Stimulated activated CD4-positive, alpha-beta T cell treated with anti-CD3 and anti-CD28 coated beads, Interleukin-1b, Interleukin-23, amount 100 ng/mL, for 1 hour (primary cell): ENCODE measurements at places on chromosomes 3 and 15.

GRCh38 chr3:44960387-44961026 is 15.5 kb downstream of the ZDHHC3 start:
- DNase-seq: no peak

DNA sequence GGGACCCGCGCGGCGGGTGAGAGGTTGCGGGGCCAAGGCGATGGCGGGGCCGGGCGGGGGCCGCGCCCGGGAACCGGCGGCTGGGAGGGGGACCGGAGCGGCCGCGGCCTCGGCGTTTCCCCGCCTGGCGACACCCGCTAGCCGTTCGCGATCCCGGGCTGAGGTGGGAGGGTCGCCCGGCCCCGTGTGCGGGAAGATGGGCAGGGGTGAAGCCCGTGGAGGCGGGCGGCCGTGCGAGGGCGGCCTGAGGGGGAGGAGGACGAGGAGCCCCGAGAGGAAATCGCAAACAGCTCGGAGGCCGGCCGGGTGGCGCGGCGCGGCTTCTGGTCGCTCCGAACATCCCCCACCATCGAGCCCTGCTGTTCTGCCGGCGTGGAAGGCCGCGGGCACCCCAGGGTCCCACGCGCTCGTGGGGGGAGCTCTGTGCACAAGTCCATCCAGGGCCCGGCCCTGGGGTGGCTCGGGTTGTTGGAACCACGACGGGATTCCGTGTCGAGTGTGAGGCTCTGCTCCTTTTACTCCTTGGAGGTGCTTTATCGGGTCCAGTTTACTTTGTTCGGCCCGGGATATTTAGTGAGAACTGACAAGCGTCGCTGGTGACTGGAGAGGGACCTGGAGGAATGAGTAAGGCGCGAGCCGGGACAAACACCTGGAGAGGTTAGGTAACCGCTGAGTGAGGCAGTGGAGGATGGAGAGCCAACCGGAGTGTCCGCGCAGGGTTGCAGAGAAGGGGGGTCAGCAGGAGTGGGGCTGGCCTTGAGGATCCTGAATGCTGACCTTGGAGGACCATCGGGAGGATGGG is 728 bp downstream of the CRTC3 start:
- peak; percentile 18 for DNase-seq

DNA sequence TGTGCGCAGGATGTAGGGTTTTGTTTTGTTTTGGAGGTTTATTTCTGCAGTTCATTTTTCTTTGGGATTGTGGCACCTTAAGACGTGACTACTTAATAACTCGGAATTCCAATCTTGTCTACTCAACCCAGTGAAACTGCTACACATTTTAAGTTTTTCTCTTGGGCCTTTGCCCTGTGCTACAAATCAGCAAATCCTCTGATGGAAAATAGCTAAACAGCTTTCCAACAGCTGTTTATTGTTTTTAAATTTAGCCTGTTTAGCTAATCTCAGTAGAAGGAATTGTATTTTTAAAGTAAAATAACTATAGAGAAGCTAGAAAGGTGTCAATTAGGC is 48.4 kb downstream of the OPA1 start:
- DNase-seq: no peak

DNA sequence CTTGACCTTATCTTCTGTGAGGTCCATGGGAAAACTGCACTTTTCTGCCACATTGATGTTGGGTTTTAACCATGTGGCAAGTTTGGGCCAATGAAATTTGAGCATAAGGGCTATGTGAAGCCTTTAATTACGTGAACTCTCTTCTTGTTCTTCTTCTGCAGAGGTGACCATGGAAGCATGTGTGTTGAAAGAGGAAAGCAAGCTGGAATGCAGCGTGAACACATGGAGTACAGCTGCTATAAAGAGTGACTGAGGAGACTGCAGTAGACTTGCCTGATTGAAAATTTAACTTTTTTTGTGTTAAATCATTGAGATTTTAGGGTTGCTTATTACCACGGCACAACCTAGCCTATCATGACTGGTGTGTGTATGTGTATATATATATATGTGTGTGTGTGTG is 347.3 kb downstream of the ZIC1 start:
- DNase-seq: no peak

DNA sequence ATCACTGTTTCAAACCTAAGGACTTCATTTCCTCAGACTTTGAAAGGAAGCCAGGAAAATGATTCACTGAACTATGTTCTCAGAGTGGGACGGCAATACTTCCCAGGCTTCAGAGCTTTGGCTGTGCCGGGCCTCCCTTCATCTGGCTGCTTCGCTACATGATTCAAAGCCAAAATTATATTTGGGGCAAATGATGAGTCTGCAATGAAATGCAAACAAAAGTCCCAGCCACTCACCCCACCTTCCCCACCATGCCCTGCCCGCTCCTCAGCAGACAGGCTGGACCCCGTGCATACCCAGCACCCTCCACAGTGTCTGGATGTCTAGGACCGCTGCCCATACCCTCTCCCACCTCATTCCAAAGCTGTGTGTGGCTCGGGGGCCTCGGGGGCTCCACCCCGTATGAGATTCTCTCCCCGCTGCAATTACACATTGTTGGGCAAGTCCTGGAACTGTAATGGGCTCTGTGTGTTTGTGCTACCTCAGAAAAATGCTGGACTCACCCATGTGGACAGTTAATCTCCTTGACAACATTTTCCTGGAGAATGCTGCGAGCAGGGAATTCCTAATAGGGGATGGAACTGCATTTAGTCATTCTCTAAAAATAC is 32.2 kb downstream of the ATP10A start:
- DNase-seq: no peak

- DNase-seq: no peak
Observed at GRCh38 chr3:156665291-156665690, 9.1 kb upstream of the TIPARP start.

- no peak for DNase-seq
Observed at GRCh38 chr15:59399465-59400102, 26.9 kb upstream of the MYO1E start.

GRCh38 chr3:4350789-4351163 is 47.6 kb downstream of the SETMAR start:
- peak; percentile 23 for DNase-seq

- DNase-seq: no peak
Observed at GRCh38 chr15:51253366-51253765, 85.0 kb downstream of the CYP19A1 start.

GRCh38 chr3:13215940-13216546 is 142.8 kb upstream of the IQSEC1 start:
- no peak for DNase-seq

DNA sequence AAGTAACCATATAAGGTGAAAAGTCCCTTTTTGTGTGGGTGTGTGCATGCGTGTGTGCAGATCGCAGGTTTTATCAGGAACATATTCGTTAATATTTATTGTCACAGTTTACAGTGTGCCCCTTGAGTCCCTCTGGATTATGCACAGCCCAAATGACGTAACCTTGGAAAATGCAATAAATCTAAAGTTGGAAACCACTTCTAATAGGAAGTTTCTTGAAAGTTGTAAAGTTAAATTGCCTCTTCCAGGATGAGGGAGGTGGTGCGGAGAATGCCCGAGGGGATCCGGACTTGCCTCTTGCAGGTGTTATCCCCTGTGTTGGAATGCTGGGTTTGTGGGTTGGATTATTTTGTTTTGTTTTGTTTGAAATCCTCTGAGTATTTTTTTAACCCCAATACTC is 143.3 kb downstream of the CMSS1 start:
- DNase-seq: no peak

DNA sequence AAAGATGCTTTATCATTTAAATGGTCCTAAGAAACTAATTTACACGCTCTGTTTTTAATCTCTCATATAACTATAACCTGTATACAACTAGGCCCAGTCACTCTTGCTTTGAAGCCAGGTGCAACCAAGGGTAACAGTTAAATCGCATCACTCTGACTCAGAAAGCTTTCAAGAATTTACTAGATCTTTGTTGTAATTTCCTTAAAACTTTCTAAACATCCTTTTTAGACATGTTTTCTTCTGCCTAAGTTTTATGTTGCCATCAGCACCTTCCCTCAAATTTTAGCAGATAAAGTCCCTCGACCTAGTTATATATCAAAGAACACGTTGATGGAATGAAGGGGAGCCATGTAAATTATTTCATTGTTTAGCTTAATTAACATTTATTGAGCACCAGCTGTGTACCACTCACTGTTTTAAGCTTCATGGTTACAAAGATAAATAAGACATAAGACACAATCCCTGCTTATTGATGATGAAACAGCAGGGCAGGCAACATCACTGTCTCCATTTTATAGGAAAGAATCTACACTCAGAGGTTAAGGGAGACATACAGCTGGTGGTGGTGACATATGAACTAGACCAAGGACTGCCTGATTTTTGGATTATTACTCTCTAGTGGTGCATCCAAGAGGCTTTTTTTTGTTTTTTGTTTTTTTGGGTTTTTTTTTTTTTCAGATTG is 101.0 kb downstream of the CD200R1L start:
- DNase-seq: no peak

DNA sequence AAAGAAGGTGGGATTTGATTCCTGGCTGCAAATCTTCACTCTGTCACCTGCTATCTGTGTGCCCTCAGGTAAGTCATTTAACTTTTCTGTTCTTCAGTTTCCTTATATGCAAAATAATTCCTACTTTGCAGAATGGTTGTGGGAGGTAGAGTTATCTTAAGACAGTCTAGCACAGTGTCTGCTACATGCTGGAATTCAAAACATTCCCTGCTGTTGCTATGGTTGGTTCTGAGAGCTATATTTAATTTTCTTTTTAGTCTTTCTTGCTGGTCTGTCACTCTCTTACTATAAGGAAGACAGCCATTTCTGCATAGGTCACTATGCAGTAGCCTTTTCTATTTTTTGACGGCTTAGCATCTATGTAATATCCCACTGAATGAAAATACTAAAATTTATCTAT is 4.0 kb upstream of the ADPGK start:
- DNase-seq: no peak

DNA sequence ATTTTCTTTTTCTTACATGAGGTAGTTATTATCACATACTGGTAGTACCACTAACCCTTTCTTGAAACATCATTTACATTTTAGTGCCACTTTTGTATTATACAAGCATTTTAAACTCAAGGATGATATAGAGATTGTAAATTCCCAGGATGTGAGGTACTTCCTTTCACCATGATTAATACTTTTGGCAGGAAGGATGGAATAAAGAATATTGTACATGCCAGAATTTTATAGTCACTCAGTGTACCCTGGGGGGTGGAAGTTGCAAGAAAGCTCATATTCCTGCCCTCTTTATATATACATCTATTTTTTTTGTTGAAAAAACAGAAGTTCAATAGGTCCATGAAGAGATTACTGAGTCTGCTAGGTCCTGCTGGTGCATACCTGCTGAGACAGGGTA is 141.0 kb upstream of the PLSCR5 start:
- no peak for DNase-seq

GRCh38 chr15:86317384-86317740 is 237.7 kb downstream of the AGBL1 start:
- no peak for DNase-seq

GRCh38 chr3:14265246-14265962 is 86.8 kb downstream of the LSM3 start:
- DNase-seq: no peak

DNA sequence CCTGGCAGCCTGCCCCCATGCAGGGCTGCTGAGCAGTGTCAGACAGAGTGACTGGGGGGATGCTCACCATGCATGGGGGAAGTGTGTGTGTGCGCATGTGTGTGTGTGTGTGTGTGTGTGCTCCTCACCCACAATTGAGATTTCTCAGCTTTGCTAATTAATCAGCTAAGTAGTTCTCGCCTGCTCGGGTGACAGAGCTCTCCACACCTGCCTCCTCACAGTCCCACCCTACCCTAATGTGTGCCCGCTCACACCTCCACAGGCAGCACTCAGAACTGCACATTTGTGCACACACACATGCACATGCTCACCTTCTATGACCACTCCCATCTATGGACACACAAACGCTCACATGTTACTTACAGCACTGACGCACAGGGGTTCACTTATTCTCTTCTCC is 37.3 kb downstream of the CACNA2D2 start:
- DNase-seq: no peak

- DNase-seq: no peak
Observed at GRCh38 chr3:64199932-64200331, 25.3 kb downstream of the PRICKLE2 start.
